ENCODE measurements at places on chromosomes 16 and 17.

- no peak for DNase-seq
Measured at GRCh38 chr17:44348234-44348987, 3.3 kb downstream of the GRN start.

DNA sequence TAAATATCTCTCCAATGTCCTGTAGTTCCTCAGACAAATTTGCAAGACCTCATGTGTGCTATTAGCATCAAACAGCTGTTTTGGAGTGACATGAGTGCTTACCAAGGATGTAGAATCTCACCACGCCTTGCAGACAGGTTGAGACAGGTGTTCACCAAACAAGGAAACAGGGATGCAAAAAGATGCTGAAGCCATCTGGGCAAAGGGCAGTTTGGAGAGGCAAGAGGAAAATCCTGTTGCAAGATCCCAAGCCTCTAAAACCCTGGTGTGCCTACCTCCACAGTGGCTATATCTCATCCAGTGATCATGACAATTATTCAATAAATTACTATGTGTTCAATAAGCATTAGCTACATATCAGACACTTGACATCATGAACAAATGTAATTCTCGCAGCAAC, 373.7 kb downstream of the SOX9 start:
- DNase-seq = no peak

GRCh38 chr17:82441691-82442487, 8.7 kb downstream of the CYBC1 start:
- no peak for DNase-seq

- no peak for DNase-seq
Measured at GRCh38 chr17:54982399-54982798, 13.8 kb downstream of the STXBP4 start.
